Mucosa of gallbladder (tissue), 1 donor: ENCODE measurements at places on chromosomes 3 and 15.

DNA sequence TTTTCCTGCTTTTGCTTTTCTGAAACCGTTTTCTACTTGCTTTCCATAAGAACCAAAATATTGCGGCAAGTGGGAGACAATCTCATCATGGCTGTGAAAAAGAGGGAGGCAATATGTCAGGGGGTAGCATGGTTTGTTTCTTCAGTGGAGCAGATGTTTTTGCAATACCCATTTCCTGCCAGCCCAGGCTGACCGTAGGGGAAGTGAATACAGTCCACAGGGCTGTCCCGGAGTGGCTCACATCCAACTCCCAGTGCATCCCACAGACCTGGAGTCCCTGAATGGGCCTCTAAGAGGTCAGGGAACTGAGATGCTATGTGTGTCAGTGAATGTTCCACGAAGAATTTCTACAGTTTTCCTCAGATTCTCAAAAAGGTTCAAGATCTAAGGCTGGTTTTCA lies 69.6 kb downstream of the EPHB1 start:
- no peak for DNase-seq

DNA sequence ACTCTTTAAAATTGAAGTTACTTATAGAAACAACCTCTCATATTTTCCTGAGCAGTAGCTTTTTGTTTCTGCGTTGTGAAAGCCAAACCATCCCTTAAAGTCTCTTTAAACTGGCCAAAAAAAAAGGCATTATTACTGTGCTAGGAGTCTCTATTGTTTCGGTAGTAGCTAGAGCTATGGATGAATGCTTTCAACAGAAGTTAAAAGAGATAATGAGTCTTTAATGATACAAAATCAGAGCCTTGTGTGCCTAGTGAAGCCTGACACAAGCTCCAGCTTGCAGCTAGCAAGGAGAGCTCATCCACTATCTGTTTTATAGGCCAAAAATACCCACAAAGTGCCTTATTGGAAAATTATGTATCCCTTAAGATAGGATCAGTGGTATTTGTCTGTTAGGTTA lies 360.4 kb upstream of the CDIN1 start:
- DNase-seq, result no peak

DNA sequence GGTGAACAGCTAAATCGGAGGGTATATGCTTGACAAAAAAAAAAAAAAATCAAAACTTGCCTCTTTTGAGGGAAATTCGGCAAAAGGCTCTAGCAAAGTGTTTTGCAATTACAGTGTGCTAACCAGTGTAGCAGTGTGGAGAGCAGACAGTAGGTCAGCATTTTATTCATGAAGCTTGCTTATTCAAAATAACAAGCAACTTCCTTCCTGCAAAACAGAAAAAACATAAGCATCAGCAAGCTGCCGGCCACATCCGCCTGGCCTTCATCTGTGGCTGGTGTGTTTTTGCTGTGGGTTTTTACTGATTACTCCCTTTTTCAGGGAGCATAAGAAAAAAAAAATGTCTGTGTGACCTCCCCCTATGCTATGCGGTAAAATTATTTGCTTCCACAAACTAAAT lies 434.1 kb downstream of the OCA2 start:
- no peak for DNase-seq

GRCh38 chr15:63156755-63157117 lies 541 bp downstream of the RPS27L start:
- DNase-seq, result peak; percentile 32

DNA sequence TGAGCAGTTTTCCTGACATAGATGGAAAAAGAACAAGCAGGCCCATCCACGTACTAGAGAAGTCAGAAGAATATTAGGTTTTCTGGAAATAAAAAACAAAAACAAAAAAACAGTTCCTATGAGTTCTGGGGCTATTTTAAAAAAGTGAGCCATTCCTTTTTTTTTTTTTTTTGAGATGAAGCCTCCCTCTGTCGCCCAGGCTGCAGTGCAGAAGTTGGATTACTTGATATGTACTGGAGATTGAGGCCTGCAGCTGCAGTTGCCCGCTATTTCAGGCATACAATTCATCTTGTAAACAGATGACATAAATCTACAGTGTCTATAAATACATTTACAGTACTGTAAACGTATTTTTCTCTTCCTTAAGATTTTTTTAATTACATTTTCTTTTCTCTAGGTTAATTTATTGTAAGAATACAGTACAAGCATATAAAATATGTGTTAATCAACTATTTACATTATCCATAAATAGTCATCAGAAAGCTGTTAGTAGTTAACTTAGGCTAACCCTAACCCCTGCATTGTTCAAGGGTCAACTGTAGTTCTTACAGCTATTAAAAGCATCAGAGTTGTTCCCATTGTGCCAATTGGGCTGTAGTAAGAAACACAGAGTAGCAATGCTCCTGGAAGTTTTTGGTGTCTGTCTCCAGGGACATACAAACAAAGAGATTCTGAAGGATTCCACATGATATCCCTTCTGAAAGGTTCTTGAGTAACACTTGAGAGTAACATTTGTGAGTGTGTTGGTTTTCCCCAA lies 11.2 kb upstream of the ACTL6A start:
- no peak for DNase-seq

DNA sequence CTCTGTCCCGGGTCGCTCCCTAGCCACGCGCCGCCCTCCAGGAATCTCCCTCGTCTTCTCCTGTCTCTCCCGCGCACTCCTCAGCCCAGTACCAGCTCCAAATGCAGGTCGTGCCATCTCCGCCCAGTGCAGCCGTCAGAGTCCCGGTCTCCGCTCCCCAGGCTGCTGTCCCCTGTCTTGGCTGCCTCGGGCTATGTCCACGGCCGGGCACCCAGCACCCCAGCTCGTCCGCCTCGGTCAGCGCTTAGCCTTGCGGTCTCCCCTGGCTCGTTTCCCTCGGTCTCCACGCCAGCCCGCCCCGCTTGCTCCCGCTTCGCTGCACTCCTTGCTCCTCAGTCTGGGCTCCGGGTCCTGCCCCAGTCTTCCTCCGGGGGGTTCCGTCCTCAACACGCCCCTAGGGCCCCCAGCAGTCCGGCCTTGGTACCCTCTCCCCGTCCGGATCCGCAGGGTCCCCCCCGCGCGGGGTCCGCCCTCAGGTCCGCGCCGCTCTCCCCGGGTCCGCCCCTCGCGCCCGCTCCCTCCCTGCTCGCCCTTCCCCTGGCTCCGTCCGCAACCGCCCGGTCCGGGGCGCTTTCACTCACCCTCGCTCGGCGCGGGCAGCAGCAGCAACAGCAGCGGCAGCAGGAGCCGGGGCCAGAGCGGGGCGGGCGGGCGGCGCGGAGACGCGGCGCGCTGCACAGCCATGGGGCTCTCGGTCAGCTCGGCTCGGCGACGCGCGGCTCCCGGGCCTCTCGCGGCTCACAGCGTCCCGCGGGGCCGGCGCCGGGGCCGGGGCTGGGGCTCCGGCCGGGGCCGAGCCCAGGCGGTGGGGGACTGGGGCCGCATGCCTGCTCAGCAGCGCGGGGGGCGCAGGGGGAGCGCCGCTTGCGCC lies 462 bp downstream of the IGDCC3 start:
- no peak for DNase-seq

DNA sequence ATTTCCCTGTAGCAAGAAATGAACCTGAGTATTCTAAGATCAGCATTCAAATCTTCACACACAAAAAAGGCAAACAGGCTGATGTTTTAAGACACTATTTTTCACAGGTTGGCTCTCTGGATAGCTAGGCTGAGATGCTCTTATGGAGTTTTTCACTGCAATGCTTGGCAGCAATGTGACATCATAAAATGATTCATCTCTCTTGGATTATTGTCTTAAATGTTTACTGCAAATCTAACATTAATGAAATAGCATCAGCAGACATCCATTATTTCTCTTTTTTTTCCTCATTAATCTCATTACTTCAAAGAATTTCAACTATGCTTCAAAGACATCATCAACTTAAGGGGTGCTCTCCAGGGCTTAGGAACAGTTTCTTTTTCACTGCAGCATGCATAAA lies 23.6 kb upstream of the SSUH2 start:
- DNase-seq, result no peak

DNA sequence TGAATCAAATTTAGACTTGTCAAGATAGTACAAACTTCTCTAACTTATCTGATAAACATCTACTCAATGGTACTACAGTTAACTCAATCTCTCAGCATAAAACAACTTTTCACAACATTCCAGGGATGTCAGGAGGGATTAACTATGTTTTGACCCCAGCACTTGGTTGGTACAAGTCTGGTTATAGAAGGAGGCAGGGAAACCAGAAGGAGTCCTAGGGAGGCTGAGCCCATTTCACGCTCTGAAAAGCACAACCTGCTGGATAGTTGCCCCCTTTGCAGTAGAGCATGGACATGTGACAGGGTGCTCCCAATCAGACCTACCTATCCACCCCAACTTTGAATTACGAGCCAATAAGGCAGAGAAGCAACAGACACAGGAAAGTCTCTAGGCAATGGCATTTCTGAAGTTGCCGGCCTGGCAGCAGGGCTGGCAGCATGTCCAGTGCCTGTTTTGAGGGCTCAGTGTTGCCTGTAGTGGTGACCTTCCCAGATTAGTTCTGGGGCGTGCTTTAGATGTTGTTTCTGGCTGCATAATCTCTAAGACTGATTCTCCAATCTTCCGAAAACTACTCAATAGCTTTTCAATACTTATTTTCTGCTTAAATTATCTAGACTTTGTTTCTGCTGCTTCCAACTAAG lies 8.2 kb downstream of the ANKUB1 start:
- no peak for DNase-seq

DNA sequence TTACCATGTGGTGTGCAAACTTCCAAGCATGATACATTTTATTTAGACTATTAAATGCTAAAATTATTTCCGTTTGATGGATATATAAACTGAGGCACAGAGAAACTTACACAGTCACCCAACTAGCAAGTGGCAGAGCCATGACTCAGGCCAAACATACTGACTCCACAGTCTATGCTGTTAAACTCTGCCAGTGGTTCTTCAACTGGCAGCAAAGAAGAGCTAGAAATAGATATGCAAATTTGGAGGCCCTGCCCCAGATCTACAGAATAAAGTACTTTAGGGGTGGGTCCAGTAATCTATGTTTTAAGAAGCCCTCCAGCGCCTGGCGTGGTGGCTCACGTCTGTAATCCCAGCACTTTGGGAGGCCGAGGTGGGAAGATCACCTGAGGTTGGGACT lies 400.0 kb downstream of the FOXP1 start:
- DNase-seq, result no peak

- DNase-seq, result no peak
Measured at GRCh38 chr15:59862191-59863155, 141.6 kb upstream of the FOXB1 start.

GRCh38 chr3:32843510-32844321 lies 25.9 kb downstream of the TRIM71 start:
- DNase-seq, result no peak
